ENCODE measurements at places on chromosomes 5 and 9.

DNA sequence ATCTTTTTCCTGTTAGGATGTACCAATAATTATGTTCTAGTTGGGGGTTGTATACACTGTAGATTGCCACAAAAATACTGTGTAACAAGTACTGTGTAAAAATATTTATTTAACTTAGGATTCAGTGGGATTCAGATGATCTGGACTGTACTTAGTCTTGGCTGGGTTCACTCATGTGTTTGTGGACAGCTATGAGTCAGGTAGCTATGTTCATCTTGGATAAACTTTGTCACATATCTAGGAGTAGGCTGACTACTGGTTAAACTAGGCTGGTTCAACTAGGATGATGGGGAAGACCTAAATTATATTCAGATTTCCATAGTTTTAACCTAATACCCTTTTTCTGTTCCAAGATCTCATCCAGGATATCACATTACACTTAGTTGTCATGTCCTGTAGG is 32.1 kb upstream of the TNFSF15 start:
- no peak for DNase-seq

- no peak for DNase-seq
These were observed 23.3 kb downstream of the FST start for GRCh38 chr5:53503562-53504218.

DNA sequence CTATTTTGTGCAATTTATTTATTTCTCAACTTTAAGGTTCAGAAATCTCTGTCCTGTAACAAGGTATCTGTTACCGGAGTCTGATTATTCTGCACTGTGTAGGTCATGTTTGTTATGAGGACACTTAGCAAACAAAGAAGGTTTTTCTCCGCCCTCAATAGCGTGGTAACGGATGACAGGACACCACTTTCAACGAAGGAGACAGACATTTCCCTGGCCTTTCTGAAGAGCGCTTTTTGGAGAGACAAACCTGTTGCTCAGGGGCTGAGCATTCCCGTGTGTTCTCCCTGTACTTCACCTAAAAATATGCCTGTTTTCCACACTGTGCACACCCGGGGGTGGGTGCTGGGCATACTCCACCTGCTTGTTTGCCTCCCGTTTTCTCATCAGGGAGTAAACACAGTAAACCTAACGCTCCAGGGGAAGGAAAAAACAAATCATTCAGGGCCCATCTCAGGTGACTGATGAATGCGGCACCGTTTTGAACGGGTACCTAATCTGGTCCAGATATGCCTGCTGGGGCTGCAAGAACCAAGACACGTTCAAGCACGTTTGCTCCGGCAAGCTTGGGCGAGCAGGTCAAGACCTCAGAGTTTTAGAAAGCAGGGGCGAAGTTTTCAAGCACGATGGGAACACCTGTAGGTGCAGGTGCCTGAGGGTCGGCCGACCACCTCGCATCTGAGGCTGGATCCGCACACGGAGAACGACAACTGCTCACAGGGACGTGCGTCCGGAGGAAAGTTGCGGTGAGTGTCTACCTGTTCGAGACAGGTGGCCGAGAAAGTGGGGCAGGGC is 859 bp downstream of the RETREG1 start:
- no peak for DNase-seq

GRCh38 chr5:77418162-77418561 is 74.0 kb downstream of the WDR41 start:
- DNase-seq: no peak

DNA sequence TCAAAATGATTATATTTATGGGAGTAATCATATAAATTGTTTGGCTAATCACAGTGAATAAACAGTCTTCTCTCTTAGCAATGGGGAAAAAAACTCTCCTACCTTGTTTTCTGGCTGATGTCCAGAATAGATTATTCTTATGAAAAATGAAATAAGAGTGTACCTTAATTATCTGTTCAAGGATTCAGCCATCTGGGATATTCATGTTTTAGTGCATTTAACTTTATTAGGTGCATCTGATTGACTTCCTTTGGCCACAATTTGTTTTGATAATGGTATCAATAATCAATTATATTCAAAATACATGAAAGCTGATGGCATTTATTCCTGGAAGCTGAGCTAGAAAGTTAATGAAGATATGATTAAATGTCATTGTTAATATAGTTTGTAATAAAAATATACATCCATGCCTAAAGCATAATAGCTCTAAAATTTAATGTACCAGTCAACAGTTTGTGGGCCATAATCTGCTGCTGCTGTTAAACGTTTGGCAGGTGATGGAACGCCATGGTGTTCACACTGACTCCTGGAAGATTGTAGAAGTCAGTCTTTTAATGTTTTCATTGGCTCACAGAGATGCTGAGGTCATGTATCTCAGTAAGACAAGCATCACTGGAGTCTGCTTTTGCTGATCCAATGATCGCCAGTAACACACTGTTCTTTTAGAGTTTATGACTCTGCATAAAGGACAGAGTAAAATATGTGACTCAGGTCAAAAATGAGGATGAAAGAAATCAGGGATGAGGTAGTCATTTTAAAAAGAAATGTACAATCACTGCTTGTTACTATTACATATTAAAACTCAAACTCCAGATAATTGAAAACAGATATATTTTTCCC is 105.8 kb downstream of the ISL1 start:
- DNase-seq: no peak

- DNase-seq: no peak
These were observed 3.6 kb upstream of the NR5A1 start for GRCh38 chr9:124510650-124511425.

- no peak for DNase-seq
These were observed 8.0 kb downstream of the STC2 start for GRCh38 chr5:173320259-173320658.

- no peak for DNase-seq
These were observed 12.0 kb downstream of the FOXI1 start for GRCh38 chr5:170117736-170118135.

- no peak for DNase-seq
These were observed 59.9 kb downstream of the GRAMD2B start for GRCh38 chr5:126483156-126483555.

GRCh38 chr9:37236822-37237221 is 116.4 kb downstream of the ZCCHC7 start:
- DNase-seq: no peak

DNA sequence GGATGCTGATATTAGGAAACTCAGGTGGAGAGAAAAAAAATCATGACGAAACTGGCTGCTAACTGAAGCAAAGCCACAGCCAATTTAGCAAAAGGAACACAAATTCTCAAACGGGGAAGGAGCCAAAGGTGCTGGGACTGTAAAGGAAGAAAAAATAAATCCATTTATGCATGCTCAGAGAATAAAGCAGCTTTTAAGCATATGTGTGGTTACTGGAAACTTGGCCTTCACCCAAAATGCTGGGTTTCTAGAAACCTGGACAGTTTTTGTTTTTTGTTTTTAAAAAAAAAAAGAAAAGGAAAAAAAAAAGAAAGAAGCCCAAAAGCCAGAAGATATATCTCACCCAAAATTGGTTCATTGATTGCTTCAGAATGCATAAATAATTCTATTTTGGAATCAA is 8.0 kb downstream of the WHRN start:
- DNase-seq: no peak

GRCh38 chr5:79560771-79561524 is 47.0 kb upstream of the HOMER1 start:
- peak; percentile 27 for DNase-seq

GRCh38 chr5:153797484-153797883 is 241.2 kb downstream of the FAM114A2 start:
- no peak for DNase-seq

Data from activated naive CD4-positive, alpha-beta T cell treated with anti-CD3 and anti-CD28 coated beads, Interleukin-2, amount 50 U/mL, for 16 hours (primary cell).